ENCODE measurements at places on chromosomes 16 and 17. TPM values are rescaled to one million over a fixed set of nuclear protein-coding genes. Genes with fewer than 3 reads are reported as not detected.

HBA2 gene
- not detected for total RNA-seq

HSF4 gene
- total RNA-seq, result 24.9 TPM

CHAD gene
- total RNA-seq, result not detected

TPSG1 gene
- not detected for total RNA-seq

LDHD gene
- total RNA-seq, result 0.50 TPM

TMC6 gene
- total RNA-seq, result 46.3 TPM

SOX9 gene
- 53.9 TPM for total RNA-seq

WNT3 gene
- 2.2 TPM for total RNA-seq

DNA sequence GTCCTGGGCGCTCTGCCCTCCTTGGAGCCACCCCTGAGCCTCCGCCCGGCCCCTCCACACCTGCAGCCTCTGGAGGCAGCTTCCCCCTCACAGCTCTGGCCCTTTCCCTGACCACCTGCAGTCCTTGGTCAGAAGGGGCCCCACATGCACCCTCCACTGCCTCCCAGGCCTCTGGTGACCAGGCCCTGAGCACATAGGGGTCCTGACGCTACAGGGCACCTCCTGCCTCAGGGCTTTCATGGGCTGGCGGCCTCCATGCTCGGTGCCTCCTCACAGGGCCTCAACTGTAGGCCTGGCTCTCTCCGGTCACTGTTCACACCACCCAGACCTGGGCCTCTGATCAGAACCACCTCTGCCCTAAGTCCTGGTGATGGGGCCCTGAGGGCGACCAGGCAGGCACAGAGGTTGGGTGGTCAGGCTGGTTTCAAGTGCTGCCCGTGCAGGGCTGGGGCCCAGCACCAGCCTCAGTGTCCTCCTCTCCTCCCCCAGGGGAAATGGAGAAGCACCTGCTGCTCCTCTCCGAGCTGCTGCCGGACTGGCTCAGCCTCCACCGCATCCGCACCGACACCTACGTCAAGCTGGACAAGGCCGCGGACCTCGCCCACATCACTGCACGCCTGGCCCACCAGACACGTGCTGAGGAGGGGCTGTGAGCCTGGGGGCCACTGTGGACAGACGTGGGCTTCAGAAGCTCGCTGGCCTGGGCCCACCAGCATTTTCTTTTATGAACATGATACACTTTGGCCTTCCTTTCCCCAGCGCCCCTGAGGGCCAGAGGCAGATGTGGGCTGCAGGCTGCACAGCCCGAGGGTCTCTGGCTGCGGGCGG lies 3.9 kb downstream of the APRT start:
- no peak for DNase-seq

DNA sequence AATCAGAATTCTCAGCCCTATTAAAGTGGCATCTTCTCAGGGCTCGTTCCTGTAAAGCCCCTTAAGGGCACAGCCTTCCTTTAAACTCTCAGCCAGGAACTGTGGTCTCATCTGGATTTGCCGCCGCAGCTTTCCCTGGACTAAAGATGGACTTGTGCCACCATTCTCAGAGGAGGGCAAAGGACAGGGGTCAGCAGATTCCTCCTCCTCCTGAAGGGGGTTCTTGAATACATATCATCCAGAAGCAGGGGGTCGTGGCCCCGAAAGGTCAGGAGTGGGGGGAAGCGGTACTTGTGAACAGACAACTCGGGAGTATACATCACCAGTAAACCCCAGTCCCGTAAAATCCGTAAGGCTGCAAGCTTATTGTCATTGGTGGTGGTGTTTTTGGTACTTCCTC lies 174.8 kb downstream of the RPTOR start:
- no peak for DNase-seq

- no peak for DNase-seq
Observed at GRCh38 chr16:69241926-69242325, 55.0 kb downstream of the SNTB2 start.

GRCh38 chr17:64192589-64192988 lies 62.6 kb upstream of the ERN1 start:
- DNase-seq, result no peak

- peak; percentile 63 for DNase-seq
Observed at GRCh38 chr17:72657467-72658317, 434.8 kb downstream of the SLC39A11 start.

GRCh38 chr17:47801906-47802305 lies 19.7 kb downstream of the OSBPL7 start:
- DNase-seq, result no peak

DNA sequence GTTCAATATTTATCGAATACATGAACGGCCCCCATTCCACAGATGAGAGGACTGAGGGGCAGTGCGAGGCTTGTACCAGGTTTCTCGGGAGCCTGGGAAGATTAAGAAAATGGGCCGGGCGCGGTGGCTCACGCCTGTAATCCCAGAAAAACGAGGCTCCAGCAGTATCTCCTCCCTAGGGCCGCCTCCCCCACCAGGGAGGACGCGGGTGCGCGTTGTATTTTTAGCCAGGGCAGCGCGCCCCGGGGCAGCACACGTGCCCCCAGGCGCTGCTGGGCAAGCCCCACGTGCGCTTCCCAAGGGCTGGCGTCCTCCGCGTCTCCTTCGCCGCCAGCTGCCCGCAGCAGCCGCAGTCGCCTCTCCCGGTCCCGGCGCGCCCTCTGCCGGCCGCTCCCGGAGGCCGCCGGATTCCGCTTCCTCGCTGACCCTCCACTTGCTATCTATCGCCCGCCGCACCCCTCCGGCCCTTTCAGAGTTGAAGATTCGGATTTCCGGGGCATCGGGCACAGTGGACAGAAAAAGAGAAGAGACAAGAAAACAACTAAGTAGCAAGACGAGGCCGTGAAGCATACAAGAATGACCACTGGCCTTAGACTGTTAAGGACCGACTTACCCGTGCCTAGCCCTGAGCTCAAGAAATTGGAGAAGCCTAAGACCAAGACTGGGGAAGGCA lies 1.9 kb upstream of the YBX2 start:
- peak; percentile 69 for DNase-seq

DNA sequence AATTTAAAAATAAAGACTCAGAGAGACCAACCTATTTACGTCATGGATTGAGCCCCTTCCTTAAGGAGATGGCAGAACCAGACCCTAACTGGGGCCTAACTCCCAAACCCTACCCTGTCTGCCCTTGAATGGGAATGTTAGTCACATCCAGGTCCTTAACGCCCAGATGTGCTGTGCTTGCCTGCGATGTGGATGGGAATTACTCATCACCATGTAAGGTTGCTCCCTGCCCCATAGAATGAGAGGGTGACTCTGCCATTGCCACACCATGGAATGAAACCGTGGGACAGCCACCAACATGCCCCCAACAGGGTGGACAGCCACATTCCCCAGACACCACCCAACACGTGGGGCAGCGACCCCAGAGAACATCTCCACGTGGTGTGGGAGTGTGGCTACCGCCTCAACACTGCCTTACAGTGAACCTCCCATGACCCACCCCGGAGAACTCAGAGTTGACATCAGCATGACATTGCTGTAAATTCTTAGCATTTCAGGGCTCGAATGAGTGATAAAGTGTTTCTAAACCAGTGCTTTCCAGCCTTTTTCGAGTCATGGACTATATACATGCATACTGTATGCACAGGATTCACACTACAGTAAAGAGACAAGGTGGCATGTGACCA lies 31.8 kb downstream of the SCNN1B start:
- DNase-seq, result no peak

GRCh38 chr16:47928008-47928407 lies 227.8 kb downstream of the ABCC12 start:
- no peak for DNase-seq

- no peak for DNase-seq
Observed at GRCh38 chr16:88578446-88579313, 8.5 kb downstream of the ZC3H18 start.

- DNase-seq, result no peak
Observed at GRCh38 chr16:56879276-56879675, 14.3 kb downstream of the SLC12A3 start.

GRCh38 chr16:21646721-21647561 lies 5.5 kb downstream of the IGSF6 start:
- peak; percentile 72 for DNase-seq

DNA sequence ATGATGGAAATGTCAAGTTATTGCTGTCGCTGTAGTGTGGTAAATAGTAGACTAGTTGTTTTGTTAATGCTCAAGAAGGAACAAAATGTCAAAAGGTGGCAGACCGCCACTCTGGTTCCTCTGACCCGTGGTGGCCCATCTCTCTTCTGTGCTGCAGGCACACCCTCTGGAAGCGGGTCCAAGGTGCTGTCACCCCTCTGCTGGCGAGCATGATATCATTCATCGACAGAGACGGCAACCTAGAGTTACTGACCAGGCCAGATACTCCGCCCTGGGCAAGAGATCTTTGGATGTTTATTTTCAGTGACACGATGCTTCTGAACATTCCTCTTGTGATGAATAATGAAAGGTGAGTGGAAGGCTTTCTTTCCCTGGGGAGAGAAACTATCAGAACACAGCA lies 56.8 kb upstream of the ENDOV start:
- DNase-seq, result no peak

DNA sequence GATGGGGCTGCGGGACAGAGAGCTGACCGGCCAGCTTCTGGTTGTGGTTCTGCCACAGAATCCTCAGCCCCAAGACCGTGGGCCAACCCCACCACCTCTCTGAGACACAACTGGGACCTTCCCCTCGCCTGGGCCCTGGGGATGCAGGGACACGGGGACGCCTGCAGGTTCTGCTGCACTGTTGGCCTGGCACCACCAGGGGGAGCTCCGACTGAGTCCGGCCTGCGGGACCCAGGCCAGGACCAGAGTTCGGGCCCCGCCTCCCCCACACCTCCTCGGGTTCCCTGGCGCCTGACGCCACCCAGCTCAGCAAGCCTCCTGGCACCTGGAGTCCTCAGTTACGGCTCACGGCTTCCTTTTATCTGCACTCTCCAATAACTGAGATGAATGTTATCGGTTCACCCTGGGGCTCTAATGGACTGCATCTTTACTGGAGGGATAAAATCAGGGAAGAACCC lies 27.3 kb downstream of the TBC1D16 start:
- DNase-seq, result peak; percentile 48

DNA sequence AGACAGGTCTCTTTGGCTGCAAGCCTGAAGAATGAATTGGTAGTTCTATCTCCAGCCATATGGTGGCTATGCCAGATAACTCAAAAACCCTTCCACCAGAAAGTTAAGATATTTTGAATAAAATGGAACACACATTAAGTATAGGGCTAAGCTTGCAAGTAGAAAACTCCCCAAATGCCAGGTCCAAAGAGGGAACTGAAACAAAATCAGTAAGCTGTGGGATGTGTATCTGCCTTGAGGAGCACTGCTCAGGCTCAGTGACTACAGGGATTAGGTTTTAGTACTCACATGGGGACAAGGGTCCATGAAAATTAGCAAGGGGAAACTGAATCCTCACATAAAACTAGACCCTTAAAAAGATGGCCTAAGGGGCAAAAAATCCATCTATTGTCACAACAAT lies 115.7 kb upstream of the PMFBP1 start:
- no peak for DNase-seq

- DNase-seq, result no peak
Observed at GRCh38 chr16:52597073-52597771, 50.3 kb upstream of the TOX3 start.

DNA sequence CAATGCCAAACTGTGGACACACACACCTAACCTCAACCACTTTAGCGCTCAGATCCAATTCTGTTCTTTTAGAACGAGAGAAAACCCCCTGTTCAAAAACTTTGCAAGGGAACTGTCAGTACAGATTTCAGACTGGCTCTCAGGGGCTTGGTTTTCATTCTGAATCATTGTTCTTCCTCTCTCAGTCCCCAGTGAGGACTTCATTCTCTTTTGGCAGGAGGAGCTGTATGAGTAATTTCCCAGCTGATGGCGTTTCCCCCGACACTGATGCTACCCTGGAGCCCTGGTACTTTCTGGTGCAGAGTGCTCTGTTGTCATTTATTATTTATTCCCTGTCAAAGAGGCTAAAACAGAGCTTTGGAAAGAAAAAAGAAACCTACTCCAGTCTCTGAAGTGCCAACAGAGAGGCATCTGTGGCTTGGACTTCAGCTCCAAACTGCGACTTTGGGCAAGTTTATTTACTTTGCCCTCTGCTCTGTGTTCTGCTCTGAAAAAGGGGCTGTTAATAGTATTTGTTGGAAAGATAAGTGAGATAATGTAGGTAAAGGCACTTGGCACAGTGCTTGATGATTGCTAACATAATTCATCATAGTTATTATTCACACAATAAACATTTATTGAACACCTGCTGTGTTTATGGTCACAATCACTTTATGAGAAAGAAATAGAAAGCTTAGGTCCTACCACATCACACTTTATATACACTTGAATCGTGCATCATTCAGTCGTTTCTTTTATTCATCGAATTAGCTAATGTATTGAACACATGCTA lies 28.3 kb downstream of the ETV4 start:
- peak; percentile 9 for DNase-seq

DNA sequence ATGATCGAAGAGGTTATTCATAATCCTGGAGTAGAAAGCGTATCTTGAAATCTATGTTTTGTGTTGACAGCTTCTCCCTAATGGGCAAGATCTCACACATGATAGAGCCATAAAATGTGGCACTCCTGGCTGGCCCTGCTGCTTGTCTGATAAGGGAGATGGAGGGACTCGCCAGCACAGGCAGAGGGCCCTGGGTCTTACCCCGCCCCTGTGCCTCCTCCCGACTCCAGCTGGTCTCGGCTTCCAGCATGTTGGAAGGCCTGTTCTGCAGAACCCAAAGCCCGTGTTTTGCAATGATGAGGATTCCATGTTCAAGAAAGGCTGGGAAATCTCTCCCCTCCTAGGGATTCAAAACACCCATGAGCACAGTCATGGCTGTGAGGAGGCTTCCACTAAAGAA lies 106.7 kb upstream of the SDK2 start:
- no peak for DNase-seq
